Right lobe of liver (tissue), 6 donors: ENCODE measurements at places on chromosomes 1 and 21. TPM values are rescaled to one million over a fixed set of nuclear protein-coding genes. Genes with fewer than 3 reads are reported as not detected.

DNA sequence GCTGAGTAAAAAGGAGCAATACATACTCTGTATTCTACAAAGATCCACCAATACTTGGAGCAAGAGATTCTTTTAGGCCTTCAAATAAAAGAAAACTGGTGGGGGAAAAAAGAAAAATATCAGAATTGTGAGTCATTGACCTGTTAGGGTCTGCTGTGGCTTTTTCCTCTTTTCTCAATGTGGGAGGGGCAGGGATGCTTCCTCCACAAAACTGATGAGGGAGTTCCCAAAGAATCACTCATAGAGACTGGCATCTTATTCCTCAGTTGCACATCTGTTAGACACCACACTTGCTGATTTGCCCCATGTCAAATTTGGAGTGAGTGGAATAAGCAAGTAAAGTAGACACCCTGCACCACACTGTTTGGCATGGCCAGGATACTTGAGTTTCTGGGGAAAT lies 16.6 kb downstream of the C1orf141 start:
- DNase-seq: no peak

Gene AIRE
- total RNA-seq: not detected

GRCh38 chr1:42172381-42173133 lies 8.0 kb upstream of the GUCA2A start:
- peak; percentile 76 for DNase-seq

Gene NR1I3
- 51.2 TPM for total RNA-seq

Gene MAP3K7CL
- total RNA-seq: 3.5 TPM

DNA sequence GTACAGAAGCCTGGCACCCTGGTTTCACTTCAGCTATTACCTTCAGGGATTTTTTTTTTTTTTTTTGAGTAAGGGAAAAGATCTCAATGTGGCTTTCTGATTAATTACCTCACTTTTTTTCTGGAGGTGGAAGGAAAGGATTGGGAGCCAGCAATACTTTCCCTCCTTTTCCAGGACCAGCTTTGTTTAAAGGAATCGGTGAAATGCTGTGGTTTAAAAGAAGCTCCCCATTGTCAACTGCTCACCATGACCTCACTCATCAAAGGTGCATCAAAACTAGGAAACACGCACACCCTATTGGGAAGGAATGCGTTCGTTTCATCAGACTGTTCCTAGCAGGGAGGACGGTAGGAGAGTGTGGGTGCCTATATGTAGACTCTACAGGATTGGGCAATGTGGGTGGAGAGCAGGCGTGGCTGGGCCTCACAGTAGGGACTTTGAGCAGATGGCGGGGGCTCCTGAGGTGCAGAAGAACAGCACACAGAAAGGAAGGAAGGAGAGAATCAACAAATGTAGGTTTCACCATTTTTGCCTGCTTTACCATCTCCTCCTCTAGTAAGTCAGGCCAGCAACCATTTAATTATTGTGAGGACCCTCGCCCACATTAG lies 13.0 kb downstream of the PHGDH start:
- no peak for DNase-seq

Gene FCER1G
- total RNA-seq: 23.4 TPM

- no peak for DNase-seq
These were observed 38.2 kb upstream of the KCND3 start for GRCh38 chr1:112027696-112028095.

GRCh38 chr1:23593042-23593521 lies 33.8 kb upstream of the ID3 start:
- no peak for DNase-seq

DNA sequence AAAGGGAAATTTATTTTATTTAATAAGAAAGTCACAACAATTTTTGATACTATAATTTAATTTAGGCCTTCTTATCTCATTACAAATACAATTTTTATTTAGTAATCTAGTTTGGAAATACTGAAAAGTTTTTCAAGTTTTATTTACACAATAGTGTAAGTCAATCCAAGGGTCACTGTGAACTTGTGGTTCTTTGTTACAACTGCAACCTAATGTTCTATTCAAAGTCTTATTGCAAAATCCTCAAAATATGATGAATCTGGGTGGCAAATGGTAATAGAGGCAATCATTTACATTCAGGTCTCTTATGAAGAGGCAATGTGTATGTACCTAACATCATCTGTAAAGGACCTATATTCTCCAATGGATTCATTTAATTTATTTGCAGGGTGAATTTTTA lies 421.2 kb downstream of the DPYD start:
- DNase-seq: no peak

Gene COL11A1
- not detected for total RNA-seq

GRCh38 chr1:60431593-60431992 lies 358.0 kb upstream of the C1orf87 start:
- DNase-seq: no peak

DNA sequence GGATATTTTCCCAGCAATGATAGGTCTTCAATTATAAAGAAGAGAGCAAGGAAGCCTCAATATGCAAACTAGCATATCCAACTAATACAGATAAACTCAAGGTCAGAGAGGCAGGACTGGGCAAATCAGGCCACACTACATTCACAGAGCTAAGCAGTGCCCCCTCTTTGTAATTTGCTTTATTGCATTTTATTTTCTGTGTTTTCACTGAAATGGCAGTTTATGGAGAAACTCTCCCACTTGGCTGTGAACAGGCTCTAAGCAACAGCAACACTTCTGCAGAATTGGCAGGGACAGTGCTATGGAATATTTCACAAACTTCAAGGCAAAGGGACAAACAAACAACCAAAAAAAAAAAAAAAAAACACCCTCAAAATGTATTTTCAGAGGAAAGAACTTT lies 93.4 kb upstream of the SOD1 start:
- no peak for DNase-seq

- no peak for DNase-seq
These were observed 11.0 kb upstream of the PRKCZ start for GRCh38 chr1:2039251-2039650.

Gene RCSD1
- total RNA-seq: 5.1 TPM

- DNase-seq: no peak
These were observed 368.5 kb downstream of the RPS6KC1 start for GRCh38 chr1:213419401-213420030.

DNA sequence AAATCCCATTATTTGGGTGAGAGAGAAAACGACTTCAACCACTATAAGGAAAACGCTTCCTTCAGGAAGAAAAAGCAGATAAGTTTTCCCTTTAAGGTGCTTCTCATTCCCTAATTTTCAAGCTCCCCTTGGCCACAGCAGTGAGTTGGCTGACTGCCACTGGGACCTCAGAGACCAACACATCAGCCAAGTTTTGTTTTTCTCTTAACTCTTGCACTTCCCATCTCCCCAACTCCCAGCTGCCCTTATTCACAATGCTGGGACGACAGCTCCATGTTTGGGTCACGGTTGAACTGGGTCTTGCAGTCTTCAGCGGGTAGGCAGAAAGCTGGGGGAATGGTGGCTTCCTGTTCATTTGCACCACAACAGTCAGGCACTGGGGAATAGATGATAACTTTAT lies 18.9 kb downstream of the SGIP1 start:
- no peak for DNase-seq

- DNase-seq: peak; percentile 85
These were observed 699 bp downstream of the MAP3K6 start for GRCh38 chr1:27366113-27366410.

Gene RBM34
- total RNA-seq: 16.6 TPM

DNA sequence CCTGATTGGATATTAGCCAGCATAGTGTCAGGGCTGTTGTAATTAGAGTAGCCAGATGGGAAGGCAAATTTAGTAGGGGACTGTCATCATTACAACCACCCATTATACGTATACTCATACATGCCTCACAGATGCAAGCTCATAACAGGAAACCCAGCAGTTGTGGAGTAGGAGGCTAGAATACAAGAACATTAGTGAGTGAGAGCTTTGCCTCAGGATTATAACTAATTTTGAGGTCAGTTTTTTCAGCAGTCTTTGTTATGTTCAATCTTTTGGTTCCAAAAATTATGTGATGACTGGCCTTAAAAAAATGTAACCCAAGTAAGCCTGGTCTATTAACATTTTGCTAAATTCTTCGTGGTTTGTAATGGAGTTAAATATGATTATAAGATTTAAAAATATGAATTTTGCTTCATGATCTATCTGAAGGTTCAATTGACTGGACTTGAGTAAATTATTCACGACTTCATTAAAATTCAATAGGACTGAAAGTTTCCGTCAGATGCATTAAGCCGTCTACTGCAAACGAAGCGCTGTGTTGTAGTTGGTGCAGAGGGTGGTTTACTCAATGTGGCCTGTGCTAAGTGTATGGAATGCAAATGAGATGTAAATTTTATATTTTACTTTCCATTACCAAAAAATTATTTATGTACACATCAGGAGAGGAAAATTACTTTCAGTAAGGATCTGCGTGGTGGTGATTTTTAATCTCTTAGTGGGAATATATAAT lies 48.8 kb downstream of the KCNK1 start:
- no peak for DNase-seq
